Breast epithelium (tissue), 4 donors: ENCODE measurements at places on chromosomes 12 and 14. TPM values are rescaled to one million over a fixed set of nuclear protein-coding genes. Genes with fewer than 3 reads are reported as not detected.

DNA sequence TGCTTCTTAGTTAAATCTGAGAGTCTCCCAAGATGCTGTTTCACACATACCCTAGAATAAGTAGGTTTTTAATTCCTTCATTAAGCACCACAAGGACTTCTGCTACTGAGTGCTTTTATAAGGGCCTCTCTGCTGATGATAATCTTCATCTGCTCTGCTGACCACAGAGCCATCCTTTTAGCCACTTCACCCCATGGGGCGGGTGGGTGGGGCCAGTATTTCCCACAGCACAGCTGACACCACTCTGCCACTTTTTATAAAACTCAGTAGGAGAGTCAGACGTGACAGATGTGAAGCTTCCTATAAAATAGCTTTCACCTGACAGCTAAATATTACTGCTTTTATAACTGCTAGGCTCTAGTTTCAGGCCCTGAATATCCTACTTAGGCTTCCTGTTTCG, 20.3 kb downstream of the FCF1 start:
- no peak overlapping the region for H3K27ac ChIP-seq
- no peaks in the 10 kb centered on the region for H3K27me3 ChIP-seq
- H3K4me3 ChIP-seq: no peak overlapping the region
- H3K4me1 ChIP-seq: no peaks in the 10 kb centered on the region
- no peaks in the 10 kb centered on the region for H3K36me3 ChIP-seq

GRCh38 chr12:34348064-34348463, 325.8 kb downstream of the ALG10 start:
- no peak overlapping the region for H3K27ac ChIP-seq
- no peak overlapping the region for H3K4me3 ChIP-seq
- H3K36me3 ChIP-seq: no peaks in the 10 kb centered on the region
- DNase-seq: no peak
- H3K27me3 ChIP-seq: no peaks in the 10 kb centered on the region

The CPNE6 gene
- total RNA-seq: not detected

GRCh38 chr12:65821336-65821735, 2.9 kb upstream of the HMGA2 start:
- H3K4me1 ChIP-seq: peaks cover 5% of the 10 kb centered on the region
- no peaks in the 10 kb centered on the region for H3K36me3 ChIP-seq
- no peak overlapping the region for H3K4me3 ChIP-seq
- H3K27me3 ChIP-seq: peaks cover 49% of the 10 kb centered on the region
- H3K27ac ChIP-seq: no peak overlapping the region

GRCh38 chr14:105495990-105496830, 5.2 kb downstream of the TEDC1 start:
- peak overlapping the region; percentile 8 for H3K27ac ChIP-seq
- no peaks in the 10 kb centered on the region for H3K36me3 ChIP-seq
- no peak for DNase-seq
- H3K4me1 ChIP-seq: peaks cover 3% of the 10 kb centered on the region
- no peaks in the 10 kb centered on the region for H3K27me3 ChIP-seq

- DNase-seq: no peak
- H3K4me1 ChIP-seq: no peaks in the 10 kb centered on the region
- no peak overlapping the region for H3K27ac ChIP-seq
- H3K4me3 ChIP-seq: no peak overlapping the region
Observed at GRCh38 chr12:116803013-116803736, 65.1 kb downstream of the RNFT2 start.

GRCh38 chr12:122841544-122842321, 6.5 kb downstream of the HIP1R start:
- H3K4me3 ChIP-seq: no peak overlapping the region
- DNase-seq: peak; percentile 91
- no peaks in the 10 kb centered on the region for H3K27me3 ChIP-seq
- peak overlapping the region; percentile 94 for H3K27ac ChIP-seq
- H3K36me3 ChIP-seq: no peaks in the 10 kb centered on the region
- H3K4me1 ChIP-seq: peaks cover 34% of the 10 kb centered on the region

DNA sequence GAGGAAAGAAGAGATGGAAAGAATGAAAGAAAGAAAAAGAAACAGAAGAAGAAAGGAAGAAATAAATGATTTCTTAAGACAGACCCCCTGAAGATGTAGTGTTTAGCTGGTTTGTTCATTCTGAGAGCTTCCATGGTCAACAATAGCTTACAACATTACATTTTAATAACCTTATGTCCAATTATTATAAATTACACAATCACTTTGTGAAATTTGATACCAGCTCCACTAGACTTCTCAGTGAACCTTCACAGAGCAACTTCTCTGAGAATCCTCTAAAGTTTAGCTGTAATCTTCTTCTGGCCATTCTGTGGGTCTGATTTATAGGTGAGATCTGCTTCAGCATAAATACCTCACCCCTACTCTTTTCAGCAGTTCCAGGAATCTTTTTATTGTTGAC, 27.9 kb downstream of the SIX1 start:
- DNase-seq: no peak
- no peaks in the 10 kb centered on the region for H3K27me3 ChIP-seq
- no peak overlapping the region for H3K4me3 ChIP-seq
- no peaks in the 10 kb centered on the region for H3K4me1 ChIP-seq
- no peak overlapping the region for H3K27ac ChIP-seq
- no peaks in the 10 kb centered on the region for H3K36me3 ChIP-seq

The TEX22 gene
- total RNA-seq: 0.33 TPM

DNA sequence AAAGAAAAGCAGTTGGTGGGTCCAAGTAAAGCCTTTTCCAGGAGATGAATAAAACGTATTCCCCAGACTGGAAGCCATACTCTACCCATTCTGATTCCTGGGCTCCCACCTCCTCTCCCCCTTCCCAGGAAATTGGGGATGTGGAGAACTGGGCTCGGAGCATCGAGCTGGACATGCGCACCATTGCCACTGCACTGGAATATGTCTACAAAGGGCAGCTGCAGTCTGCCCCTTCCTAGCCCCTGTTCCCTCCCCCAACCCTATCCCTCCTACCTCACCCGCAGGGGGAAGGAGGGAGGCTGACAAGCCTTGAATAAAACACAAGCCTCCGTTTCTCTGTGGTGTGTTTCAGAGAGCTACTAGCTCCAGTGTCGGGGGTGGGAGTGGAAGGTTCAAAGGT, 822 bp upstream of the RDH5 start:
- H3K4me1 ChIP-seq: peaks cover 16% of the 10 kb centered on the region
- no peak for DNase-seq
- H3K27ac ChIP-seq: peak overlapping the region; percentile 96
- no peaks in the 10 kb centered on the region for H3K27me3 ChIP-seq
- H3K36me3 ChIP-seq: no peaks in the 10 kb centered on the region
- H3K4me3 ChIP-seq: no peak overlapping the region

- no peaks in the 10 kb centered on the region for H3K4me1 ChIP-seq
- no peaks in the 10 kb centered on the region for H3K36me3 ChIP-seq
- no peak for DNase-seq
- H3K27me3 ChIP-seq: no peaks in the 10 kb centered on the region
- no peak overlapping the region for H3K4me3 ChIP-seq
- peak overlapping the region; percentile 54 for H3K27ac ChIP-seq
Observed at GRCh38 chr14:22400655-22401259, 188.3 kb downstream of the DAD1 start.
